ENCODE measurements at places on chromosomes 4 and X.

DNA sequence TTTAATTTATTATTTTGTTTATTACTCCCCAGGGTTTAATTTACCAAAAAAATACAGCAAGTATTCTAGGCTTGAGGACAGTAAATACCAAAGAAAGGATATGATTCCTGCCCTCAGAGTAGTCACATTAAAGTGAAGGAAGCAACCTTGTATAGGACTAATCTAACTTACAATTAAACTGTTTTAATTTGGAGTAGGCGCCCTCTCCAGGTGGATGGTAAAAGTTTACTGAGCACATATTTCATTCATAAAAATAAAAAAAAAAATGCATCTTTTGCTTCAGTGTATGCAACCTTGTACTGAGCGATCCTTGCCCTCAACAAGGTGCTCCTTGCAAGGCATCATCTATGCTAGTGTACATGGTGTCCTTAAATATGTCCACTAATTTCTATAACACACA is 72.0 kb upstream of the MAGEB16 start:
- DNase-seq, result peak; percentile 22

DNA sequence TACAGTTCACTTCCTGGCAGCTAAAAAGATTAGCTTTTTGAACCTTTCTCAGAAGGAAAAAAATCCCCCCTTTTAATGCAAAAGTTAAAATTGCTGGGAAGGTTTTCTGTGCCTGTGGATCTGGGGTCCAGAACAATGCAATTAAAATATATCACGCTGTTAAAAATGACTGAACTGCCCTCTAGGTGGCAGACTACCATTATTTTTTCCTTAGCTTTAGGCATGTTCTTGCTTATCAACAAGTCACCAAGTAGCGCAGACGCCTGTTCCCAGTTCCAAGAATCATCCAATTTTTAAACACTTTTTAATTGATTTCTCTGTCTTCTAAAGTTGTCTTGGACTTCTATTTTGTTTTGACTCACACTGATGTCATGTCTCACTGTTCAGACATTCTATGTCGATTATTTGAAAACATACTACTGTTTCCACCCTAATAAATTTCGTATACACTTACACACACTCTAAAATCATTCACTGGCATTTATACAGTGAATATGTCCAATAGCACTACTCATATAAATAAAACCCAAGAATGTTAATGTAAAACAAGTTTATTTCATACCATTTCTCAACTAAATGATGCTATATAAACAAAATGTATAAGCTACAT is 661.6 kb downstream of the RAPGEF2 start:
- DNase-seq, result peak; percentile 58

GRCh38 chr4:85684676-85685075 is 209.7 kb downstream of the ARHGAP24 start:
- no peak for DNase-seq

DNA sequence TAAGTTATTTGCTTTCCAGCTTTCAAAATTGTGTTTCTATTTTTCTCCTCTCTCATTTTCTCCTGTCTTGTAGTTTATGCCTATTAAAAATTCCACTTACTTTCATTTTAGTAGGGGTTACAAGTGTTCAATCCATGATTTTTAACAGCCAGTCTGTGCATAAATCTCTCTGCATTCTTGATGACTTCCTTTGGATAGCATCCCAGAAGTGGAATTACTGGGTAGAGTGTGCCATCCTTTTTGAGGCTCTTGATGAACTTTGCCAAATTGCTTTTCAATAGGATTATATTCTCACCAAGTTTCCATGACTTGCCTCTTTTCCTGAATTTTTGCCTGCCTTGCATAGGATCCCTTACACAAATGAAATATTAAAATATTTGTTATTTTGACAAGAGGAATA is 58.5 kb downstream of the DIPK2B start:
- DNase-seq, result no peak

GRCh38 chrX:1727531-1728027 is 112.7 kb downstream of the ASMT start:
- peak; percentile 9 for DNase-seq

GRCh38 chrX:54447461-54447860 is 7.3 kb downstream of the TSR2 start:
- DNase-seq, result peak; percentile 38

DNA sequence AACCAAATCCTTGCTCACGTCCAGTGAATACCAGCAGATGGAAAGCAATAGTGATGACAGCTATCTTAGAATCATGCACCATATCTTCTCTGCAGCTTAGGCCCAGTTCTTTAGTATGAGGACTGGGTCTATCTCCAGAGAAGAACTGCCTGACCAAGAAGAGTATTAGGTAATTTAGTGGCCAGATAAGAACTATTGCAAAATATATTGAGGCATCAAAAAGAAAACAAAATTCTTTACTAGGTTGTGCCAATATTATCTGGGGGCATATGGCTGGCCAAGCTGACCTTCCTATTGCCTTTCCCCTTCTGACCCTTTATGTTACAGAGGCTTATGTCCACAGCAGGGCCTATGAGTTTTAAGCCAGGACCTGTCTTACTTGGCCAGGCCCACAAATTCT is 91.2 kb downstream of the RLIM start:
- DNase-seq, result peak; percentile 78

DNA sequence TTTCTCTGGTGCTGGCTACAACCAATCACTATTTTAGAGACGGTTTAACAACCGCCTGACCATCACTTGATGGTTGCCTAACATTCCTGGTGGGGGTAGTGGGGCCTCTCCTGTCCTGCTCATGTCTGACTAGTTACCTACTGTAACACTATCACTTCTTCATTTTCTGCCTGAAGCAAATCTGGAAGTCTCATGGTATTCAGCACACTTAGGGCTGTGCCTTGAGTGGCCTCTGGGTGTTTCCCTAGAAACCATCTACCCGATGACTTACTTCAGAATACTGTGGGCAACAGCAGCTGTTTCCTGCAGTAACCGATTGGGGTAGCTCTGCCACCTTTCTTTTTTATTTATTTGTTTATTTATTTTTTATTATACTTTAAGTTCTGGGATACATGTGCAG is 880.1 kb upstream of the INTU start:
- DNase-seq, result no peak

- peak; percentile 57 for DNase-seq
Measured at GRCh38 chr4:20305976-20306375, 54.3 kb downstream of the SLIT2 start.

DNA sequence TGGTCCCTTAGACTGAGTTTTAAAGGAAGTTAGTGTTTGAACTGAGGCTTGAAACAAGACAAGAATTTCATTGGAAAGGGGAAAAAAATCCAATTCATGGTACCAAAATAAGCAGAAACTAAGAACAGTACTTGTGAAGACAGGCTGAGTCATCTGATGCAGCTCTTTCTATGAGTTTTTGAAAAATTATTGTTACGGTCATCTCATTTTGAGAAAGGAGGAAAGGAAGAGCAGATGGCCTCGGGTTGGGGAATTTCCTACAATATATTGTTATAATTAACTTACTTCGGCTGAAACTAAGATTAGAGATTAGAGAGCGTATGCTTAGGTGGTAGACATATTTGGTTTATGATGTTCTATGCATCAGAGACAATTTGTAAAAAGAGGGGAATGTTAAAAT is 2164.8 kb upstream of the AGA start:
- DNase-seq, result no peak

GRCh38 chr4:91212211-91212610 is 1085.0 kb downstream of the CCSER1 start:
- DNase-seq, result no peak

DNA sequence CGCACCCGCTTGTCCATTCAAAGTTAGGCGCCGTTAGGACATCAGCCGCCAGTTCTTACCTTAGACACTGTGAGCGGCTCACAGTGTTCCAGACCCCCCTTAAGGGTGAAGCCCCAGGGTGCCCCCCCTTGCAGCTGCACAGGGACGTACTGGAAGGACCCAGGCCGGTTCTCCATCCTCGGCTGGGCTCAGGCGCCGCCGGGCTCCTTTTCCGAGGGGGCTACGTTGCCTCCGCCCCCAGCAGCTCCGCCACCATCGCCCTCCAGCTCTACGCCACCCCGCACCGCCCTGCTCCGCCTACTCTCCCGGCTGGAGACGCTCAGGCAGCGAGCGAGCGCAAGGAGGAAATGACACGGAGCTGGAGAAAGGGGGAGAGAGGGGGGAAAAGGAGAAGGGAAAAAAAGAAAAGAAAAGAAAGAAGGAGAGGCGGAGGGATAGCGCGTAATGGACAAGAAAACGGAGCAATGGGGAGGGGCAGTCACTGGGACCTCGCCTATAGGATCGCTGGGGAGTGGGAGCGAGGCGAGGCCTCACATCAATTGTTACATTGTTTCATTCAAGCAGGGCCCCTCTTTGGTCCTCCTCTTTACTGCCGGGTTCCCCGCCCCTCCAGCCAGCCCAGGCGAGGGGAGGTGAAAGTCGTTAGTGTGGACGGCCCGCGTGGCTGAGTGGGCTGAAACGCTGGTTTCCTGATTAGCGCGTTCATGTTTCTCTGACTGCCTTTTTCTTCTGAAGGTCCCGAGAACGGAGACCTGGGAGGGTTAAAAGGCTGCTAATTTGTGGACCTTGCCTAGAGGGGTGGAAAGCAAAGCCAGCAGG is at the start of gene SHROOM4:
Gene SHROOM4, minus strand, starts transcription at position 352 of the 819 bp plus-strand sequence. Its CDS starts 176 bp downstream, at position 176.
- peak; percentile 64 for DNase-seq

DNA sequence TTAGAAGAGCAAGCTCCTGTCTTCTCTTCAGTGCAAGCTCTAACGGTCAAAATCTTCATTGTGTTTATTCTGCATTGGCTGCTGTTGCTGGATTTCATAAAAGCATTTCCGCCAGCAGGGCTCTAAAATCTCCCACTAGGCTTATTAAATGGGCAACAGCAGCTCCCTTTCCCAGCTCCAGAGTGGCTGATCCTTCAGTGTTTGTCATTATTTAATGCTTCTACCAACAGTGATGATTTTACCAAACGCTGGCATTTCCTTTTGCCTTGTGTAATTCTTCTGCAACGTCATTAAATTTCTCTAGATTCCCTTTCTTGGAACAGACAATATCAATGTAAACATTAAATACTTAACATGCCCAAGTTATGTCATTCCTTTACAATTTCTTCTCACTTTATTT is 20.1 kb downstream of the SLC7A11 start:
- peak; percentile 69 for DNase-seq

DNA sequence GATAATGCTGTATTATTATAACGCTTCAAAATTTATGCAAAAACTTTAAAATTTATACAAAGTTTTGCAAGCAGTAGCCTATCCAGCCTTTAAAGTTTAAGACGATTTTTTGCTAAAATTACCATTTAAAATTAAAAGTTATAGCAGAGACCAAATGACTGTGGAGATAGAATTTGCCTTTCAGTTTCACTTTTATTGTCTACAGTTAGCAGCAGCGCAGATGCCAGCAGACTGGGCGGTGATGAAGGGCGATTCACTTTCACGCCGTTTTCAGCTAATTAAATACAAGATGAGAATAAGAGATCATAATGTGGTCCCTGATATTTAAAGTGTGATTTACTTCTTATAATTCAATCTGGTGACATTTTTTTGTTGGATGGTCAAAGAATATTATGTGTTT is 1381.5 kb upstream of the ADGRL3 start:
- no peak for DNase-seq

DNA sequence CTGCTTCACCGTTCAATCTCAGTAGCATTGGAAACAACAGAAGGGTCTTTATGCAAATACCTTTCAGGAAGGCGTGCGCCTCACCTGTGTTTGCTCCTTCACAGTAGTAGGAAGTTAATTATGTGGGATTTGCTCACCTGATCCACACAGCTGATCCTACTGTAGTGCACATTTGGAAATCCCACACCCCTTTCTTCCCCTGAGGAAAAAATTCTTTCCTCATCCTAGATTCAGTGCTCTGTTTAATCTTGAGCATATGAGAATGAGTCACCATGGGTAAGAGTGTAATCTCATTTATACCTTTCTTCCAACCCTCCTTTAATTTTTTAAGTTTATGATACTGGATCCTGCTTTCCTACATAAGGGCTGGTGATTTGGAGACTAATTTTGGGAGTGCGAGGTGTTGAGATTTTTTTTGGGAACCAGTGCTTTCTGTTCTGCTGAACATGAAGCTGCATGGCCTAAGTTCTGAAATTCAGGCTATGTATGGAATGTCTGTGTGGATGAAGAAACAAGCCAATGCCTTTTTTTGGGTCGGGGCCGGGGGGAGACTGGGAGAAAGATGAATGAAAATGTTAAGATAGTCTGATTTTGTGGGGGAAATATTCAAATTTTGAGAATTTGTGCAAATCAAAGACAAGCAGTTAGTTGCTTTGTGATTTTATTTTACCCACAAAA is 19.0 kb downstream of the GAB1 start:
- DNase-seq, result peak; percentile 56

GRCh38 chrX:149453906-149454822 is 50.9 kb downstream of the IDS start:
- no peak for DNase-seq

DNA sequence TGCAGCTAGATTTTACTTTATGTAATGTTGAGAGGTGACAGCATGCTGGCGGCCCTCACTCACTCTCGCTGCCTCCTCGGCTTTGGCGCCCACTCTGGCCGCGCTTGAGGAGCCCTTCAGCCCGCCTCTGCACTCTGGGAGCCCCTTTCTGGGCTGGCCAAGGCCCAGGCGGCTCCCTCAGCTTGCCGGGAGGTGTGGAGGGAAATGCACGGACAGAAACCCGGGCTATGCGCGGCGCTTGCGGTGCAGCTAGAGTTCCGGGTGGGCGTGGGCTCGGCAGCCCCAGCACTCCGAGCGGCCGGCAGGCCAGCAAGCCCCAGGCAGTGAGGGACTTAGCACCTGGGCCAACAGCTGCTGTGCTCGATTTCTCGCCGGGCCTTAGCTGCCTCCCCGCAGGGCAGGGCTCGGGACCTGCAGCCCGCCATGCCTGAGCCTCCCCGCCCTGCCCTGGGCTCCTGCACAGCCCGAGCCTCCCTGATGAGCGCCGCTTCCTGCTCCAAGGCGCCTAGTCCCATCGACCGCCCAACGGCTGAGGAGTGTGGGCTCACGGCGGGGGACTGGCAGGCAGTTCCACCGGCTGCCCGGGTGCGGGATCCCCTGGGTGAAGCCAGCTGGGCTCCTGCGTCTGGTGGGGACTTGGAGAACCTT is 128.7 kb downstream of the GASK1B start:
- DNase-seq, result no peak

- DNase-seq, result no peak
Measured at GRCh38 chr4:118036336-118036735, 2.0 kb downstream of the NDST3 start.

DNA sequence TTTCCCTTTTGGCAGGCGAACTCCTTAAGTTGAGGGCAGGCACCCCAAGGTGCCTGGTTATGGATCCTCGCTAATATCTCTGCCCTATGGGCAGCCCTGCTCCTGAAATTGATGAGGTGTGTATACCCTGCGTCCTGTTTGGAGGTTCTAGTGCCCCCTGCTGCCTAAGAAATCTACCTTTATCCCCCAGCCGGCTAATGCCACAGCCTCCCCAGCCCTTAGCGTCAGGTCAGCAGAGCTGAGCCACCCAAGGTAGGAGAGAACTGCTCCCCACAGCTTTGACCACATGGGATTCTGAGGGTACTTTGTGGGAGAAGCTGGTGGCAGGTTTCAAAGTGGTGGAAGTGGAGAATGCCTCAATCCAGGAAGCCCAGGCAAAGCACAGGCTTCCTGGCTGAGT is 50.8 kb downstream of the ANAPC4 start:
- DNase-seq, result no peak

DNA sequence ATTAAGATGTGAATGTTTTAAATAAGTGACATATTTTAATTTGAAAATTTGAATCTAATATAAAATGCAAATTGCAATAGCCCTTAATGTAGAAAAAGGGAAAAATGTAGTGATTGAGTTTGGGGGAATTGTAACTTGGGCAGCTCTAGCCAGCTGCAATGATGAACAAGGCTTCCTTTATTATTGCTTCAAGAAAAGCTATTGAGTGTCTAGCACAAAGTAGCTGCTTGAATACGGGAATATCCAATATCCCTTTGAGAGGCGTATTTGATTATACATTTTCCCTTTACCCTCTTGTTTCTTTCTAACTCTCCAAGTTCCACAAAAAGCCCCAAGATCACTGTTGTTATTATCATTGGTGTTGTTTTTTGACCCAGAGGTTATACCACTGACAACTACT is 21.8 kb downstream of the IL1RAPL1 start:
- DNase-seq, result no peak
